ENCODE measurements at places on chromosomes 2 and 18.
A peak's percentile ranks its signal among the peaks of the same experiment; 100 is the strongest.

GRCh38 chr2:162509288-162509968, 165.5 kb downstream of the GCA start:
- DNase-seq: no peak

- DNase-seq: no peak
Observed at GRCh38 chr2:165113414-165113813, 90.4 kb downstream of the SCN3A start.

DNA sequence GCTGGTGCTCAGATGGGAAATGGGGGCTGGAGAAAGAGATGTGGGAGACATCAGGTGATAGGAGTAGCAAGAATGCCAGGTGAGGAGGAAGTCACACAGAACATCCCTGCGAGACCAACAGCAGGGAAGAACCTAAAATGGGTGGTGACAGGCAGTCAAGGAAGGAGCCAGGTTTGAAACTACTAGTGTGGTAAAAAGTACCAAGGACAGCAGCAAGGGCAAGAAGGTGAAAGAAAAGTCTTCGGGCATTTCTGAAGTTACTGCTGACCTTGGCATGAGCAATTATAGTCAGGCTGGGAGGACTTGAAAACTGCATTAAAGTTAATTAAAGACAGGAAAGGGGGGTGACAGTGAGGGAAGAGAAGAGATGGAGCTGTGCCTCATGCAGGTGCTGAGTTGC, 410.4 kb downstream of the RAD51AP2 start:
- no peak for DNase-seq

GRCh38 chr2:111251711-111252110, 131.0 kb downstream of the BCL2L11 start:
- DNase-seq: no peak

- peak; percentile 53 for DNase-seq
Observed at GRCh38 chr2:208064220-208064961, 39.1 kb upstream of the PLEKHM3 start.

- DNase-seq: no peak
Observed at GRCh38 chr2:75311521-75311920, 112.2 kb upstream of the TACR1 start.

DNA sequence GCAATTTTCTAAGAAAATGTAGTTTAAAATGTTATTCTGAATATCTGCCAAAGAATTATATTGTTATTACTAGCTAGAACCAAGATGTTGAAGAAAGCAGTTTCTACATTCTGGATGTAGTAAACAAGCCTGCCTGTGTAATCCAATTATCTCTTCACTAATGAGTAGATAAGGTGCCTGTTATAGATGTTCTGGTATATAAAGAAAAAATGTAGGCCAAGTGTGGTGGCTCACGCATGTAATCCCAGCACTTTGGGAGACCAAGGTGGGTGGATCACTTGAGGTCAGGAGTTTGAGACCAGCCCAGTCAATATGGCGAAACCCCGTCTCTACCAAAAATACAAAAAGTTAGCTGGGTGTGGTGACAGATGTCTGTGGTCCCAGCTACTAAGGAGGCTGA, 28.9 kb downstream of the CD302 start:
- DNase-seq: no peak

DNA sequence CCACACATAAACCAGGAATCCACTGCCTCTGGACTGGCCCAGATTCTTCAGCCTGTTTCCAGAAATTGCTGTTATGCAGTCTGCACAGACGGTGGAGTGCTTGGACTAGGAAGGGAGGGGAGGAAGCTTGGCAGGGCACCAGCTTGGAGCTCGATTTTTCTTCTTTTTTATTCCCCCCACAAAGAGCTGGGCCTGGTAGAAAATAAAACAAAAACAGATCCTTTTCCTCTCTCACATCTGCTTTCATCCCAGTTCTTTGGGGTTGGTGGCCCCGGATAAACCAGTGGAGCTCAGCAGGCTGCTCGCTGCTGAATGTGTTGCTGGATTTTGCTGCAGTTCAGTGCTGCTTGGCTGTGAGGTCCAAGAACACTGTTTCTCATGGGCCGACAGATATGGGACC, 16.0 kb downstream of the LRRTM1 start:
- no peak for DNase-seq

- DNase-seq: no peak
Observed at GRCh38 chr2:68266655-68267054, 14.3 kb upstream of the PPP3R1 start.

DNA sequence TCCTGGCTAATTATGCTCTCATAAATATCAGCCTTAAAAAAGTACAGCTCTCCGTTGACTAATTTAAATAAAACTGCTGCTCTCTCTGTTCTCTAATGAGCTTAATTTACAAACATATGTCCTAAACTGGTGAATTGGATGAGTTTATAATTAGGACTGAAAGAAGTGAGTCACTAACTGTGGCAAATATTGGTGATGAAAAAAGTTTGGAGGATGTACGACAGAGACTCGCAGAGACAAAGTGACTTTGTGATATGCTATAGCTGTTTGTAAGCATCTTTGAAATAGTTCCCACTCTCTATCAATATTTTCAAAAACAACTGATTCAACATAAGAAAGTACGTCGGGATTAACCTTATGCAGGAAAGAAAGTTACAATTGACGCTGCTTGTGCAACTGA, 138.9 kb upstream of the TMEFF2 start:
- no peak for DNase-seq

- no peak for DNase-seq
Observed at GRCh38 chr18:3960142-3960541, 495.0 kb downstream of the DLGAP1 start.

DNA sequence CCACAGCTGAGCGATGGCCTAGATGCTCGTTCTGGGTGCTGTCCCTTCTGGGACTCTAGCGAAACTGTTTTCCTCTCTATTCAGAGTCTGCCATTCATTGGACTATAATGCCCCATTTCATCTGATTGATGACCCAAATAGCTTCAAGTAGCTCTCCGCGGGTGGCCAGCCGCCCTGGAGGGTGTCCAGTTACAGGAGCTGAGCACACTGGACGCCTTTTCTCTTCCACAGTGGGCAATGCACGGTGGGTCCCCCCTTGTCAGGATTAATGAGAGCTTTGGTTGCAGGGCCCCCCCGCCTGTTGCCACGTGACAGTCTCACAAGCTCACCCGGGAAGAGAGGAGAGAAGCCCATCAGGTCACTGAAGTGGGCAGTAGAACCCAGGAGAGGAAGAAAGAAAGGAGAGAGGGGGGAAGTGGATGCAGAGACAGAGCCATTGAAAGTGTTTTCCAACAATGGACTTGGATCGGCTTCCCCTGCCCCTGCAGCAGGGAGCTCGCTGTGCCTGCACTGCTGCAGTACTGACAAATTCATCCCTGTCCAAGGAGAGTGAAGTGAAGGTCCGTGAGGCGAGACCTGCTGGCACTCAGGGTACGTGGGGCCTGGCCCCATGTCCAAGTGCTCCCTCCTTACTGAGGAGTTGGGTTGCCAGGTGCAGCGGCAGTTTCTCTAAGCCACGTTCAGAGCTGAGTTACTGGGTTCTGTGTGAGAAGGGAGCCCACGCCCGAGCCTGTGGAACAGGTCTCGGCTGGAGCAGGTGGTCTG, 44.8 kb downstream of the DIPK1C start:
- no peak for DNase-seq

GRCh38 chr18:8990276-8991031, 112.0 kb upstream of the NDUFV2 start:
- no peak for DNase-seq

DNA sequence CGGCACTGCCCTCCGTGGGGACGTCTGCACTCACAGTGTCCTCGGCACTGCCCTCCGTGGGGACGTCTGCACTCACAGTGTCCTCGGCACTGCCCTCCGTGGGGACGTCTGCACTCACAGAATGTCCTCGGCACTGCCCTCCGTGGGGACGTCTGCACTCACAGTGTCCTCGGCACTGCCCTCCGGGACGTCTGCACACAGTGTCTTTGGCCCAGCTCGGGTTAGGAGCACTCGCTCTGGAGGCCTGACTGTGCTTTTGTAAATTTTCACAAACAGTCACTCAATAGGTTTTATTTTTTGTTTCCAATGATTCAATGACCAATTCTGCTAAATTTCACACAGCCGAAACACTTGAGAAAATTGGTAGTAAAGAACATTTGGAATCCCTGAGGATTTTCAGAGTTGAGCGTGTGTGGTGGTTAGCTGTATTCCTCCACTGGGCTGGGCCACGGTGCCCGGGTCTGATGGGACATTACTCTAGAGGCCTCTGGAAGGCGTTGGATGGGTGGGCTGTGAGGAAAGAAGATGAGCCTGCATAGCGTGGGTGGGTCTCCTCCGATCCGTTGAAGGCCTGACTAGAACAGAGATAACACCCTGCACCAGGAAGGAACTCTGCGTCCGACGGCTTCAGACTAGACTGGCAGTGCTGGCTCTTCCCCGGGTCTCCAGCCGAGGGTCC, 134.8 kb downstream of the RTP5 start:
- no peak for DNase-seq

- no peak for DNase-seq
Observed at GRCh38 chr2:167100506-167100905, 212.2 kb downstream of the XIRP2 start.

GRCh38 chr18:38464024-38464423, 898.4 kb upstream of the CELF4 start:
- no peak for DNase-seq

DNA sequence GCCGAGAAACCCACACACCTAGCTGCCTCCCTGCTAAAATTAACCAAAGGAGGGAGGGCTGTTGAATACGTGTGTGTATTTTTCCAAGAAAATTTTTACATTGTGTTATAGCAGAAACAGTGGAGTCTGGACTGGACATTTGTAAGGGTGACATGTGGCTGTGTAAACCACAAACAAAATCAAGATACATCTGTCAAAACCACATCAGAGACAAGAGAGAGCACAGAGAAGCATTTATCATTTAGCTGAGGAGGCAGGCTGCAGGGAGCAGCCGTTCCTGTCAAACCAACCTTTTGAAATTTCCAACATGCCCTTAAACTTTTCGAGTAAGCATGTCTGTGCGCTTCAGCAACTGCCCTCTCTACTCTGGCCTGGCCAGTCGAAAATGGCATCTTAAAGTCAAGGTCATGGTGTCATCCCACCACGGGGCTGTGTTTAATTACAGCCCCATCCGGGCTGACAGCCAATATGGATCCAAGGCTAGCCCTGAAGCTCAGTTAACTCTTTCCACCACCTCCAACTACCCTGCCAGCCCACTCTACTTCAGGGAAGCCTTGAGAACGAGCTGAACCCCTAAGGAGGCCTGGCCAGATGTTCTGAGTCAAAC, 8.4 kb downstream of the BCL11A start:
- no peak for DNase-seq

DNA sequence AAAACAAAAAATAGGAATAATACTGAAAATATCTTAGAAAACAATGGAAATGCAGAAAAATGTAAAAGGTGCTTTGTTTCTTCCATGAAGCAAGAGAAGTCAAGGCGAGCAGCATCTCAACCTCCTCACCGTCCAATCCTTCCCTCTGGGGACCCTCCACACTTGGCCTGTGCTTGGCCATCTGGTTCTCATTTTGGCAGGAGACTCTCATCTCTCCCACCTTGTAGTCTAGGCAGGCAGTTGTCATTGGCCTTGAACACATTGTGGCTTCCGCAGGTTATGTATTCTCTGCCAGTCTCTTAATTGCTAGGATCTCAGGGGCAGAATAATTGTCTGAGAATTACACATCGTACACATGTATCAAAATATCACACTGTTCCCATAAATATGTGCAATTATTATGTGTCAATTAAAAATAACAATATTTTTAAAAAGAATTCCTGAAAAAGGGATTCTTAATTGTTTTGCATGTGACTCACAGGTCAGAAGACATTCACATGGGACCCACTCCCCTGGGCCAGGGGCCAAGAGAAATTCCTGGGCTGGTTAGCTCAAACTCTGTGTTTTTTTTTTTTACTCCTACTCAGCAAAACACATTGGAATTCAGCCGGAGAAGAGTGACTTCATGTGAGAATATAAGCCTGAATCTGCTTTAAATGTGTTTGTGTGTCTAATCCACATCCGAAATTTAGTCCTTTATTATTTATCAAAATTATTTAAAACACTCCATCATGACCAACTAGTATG, 14.0 kb upstream of the ANKRD62 start:
- peak; percentile 14 for DNase-seq

DNA sequence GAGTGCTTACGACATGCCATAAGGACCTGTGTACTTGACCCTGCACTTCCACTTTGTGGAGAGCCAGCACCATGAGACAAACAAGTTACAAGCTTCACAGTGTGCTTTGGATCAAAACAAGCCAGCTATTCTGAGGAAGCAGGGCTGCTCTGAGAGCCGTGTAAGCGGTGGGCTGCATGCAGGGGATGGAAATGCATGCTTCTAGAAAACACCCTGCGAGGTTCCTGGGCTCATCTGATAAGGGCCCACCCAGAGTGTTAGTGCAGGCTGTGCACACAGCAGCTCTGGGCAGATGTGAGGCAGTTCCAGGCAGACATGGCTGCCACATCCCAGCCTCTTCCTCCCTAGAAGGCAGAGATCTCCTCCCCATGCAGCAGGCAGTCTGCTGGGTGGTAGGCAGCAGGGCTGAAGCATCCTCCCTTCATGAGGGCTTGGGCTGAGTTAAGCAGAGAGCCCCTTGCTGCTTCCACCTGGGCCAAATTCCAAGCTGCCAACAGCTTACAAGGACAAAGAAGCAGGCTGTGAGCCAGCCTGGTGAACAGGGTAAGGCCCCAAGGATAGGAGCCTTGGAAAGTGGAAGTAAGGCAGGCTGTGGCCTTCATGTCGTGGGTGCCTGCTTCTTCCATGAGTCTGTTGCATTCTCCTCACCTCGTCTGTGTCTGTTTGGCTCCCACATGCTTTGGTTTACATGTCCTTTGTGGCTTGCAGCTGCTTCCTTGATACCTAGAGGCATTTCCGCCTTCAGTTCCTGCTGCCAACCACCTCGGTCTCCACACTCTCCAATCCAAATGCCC, 7.7 kb downstream of the PSD4 start:
- no peak for DNase-seq

- no peak for DNase-seq
Observed at GRCh38 chr2:143994961-143995360, 525.0 kb downstream of the ZEB2 start.

Data from SJSA1 (cell line).